ENCODE measurements at places on chromosomes 5 and 9. TPM values are rescaled to one million over a fixed set of nuclear protein-coding genes. Genes with fewer than 3 reads are reported as not detected.
A peak's percentile ranks its signal among the peaks of the same experiment; 100 is the strongest.

The BHMT gene
- not detected for polyA plus RNA-seq

DNA sequence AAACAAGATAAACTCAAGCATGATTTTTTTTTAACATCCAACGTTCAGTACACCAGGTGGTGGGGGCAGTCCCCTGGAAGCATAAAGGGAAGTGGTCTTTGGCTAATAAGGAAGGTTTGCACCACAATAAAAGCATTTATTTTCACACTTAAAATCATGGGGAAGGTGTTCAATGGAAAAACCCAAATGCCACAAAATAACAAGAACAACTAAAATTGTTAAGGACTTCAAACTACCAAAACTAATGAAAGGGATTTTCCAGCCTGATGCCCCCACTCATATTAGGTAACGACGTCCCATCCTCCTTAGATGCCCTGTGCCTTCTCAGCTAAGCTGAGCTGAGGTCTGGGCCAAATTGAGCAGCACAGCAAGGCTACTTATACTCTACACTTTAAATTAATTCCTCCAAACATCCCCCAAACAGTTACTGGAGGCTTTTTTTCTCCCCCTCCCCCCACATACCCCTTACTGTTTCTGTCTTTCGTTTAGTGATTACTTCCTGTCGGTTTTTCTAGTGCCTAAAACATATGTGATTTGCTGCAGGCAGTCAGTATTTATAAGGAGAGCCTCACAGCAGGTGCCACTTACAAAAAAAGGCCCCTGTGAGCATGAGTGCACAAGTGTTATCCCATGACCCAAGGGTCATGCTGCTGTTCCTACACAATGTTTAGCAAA, 259.7 kb upstream of the ZNF608 start:
- no peak for DNase-seq

The MED10 gene
- polyA plus RNA-seq: 38.5 TPM

- no peak for DNase-seq
Observed at GRCh38 chr5:43642428-43642827, 39.4 kb downstream of the NNT start.

The WNT8A gene
- not detected for polyA plus RNA-seq

The TMEM171 gene
- 6.0 TPM for polyA plus RNA-seq

DNA sequence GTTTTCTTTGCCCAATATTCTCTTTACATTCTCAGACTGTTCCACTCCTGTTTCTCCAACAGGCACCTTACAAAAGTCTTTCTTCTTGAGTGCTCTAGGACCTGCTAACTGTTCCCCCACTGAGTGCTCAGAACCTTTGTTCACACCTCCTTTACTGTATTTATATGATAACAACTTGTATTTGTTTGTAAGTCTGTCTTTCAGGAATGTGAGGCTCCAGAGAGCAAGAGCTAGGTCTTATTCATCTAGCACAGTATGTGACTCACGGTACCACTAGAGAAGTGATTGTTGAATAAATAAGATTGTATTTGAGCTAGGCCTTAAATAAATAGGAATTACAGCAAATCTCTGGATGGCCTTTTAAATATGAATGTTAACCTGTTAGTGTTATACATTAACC, 42.5 kb upstream of the MYOT start:
- DNase-seq: no peak

DNA sequence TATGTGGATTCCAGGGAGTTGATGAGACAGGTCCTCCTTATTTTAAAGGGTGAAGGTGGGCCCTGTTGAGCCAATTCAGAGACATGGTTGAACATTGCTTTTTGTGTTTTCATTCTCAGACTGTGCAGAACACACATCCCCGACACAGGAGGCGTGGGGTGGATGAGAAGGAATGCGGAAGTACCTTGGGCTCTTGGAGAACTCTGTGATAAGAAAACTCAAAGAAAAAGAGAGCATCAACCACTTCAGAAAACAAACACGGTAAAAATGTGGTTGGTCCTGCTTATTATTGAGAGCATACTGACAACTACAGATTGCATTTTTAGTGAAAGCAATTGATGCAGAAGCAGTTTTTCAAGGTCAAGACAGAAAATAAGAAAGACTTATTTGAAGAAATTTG, 659.8 kb downstream of the IRX1 start:
- DNase-seq: no peak

- no peak for DNase-seq
Observed at GRCh38 chr9:123927625-123928532, 2.0 kb downstream of the DENND1A start.

- DNase-seq: no peak
Observed at GRCh38 chr9:96323169-96323568, 21.2 kb upstream of the HSD17B3 start.

The PCDHB11 gene
- polyA plus RNA-seq: 0.01 TPM

The IL4 gene
- not detected for polyA plus RNA-seq

The C5orf22 gene
- polyA plus RNA-seq: 13.4 TPM

DNA sequence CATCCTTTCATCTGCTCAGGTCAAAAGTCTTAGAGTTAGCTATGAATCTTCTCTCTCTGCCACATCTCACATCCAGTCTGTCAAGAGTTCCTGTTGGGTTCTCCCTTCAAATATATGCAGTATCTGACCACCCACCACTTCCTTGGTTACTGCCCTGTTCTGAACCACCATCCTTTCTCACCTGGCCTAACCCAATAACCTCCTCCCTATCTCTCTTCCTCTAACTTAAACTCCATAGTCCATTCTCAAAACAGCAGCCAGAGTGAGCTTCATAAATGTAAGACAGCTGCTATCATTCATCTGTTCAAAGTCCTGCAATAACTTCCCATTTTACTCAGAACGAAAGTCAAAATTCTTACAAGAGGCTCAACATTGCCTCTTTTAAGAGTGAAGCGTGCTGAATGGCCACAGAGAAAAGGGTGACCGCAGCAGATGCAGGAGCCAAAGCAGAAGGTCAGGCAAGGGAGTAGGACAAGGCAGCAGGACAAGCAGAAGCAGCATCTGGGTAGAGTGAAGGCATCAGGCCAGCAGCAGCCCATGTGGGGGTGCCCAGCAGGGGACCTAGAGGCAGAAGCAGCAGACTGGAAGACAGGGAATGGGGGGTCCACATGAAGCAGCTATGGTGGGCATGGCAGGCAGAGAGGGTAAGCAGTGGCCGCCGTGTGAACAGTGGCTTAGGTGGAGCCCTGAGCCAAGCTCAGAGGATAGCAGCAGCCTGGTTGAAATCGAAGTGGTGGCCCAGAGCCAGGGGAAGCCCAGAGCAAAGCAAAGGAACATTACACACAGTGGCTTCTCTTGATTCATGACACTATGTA, 39.3 kb upstream of the CDC42SE2 start:
- no peak for DNase-seq

- no peak for DNase-seq
Observed at GRCh38 chr9:68861436-68861835, 152.5 kb downstream of the PRKACG start.

DNA sequence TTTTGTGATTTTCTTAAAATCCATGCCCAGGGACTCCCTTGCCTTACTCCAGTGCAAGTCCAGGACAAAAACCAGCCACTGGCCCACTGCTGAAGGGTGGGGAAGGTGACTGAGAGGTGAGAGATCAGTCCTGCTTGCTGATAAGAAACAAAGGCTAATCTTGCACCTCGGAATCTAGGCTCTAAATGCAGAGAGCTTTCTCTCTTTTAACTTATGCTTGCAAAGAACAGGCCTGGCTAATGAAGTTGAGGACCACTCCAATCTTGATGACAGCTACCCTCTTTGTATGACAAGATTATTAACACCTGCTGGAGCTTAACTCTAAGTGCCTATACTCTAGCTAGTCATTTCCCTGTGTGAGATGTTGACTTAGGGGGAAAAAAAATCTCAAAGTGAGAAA, 8.8 kb downstream of the TLE1 start:
- DNase-seq: no peak

- DNase-seq: no peak
Observed at GRCh38 chr5:60177596-60177995, 284.1 kb upstream of the PDE4D start.

DNA sequence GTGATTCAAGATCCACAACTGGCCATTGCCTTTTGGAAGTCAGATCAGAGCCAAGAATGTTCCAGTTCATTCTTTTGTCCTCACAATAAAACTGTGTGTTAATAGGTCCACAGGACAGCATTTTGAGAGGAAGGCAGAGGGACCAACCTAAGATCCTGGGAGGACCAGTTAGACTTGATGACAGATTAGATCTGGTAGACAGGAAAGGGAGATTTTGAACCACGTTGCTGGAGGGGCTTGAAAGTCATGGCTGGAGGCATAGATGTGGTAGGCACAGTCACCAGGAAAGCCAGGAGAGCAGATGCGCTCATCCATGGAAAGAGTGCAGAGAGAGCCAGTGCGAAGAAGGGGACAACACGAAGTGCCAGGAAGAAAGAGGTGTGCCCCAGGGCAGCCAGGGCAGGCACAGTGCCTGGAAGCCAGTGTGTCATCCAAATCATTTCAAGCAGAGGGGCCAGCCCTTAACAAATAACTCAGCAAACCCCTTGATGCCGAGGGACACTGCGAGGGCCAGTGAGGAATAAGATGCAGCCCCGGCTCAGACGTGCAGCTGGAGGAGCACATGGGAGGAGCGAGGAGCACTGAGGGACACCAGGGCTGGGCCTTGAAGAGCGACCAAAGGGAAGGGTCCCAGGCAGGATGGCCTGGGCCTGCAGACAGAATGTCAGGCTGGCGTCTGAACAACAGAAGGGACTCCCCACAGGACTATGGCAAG, 12.8 kb upstream of the SLC2A8 start:
- no peak for DNase-seq

- DNase-seq: no peak
Observed at GRCh38 chr5:168039566-168040248, 251.7 kb upstream of the WWC1 start.

DNA sequence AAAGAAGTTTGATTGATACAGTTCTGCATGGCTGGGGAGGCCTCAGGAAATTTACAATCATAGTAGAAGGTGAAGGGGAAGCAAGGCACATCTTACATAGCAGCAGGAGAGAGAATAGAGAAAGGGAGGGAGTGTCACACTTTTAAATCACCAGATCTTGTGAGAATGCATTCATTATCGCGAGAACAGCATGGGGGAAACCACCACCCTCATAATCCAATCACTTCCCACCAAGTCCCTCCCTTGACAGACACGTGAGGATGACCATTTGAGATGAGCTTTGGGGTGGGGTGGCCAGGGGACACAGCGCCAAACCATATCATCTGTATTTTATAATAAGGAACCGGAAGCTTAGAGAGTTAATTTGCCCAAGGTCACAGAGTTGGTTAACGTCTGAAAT, 13.7 kb upstream of the FOCAD start:
- DNase-seq: no peak

- no peak for DNase-seq
Observed at GRCh38 chr5:151153300-151153699, 4.3 kb downstream of the ANXA6 start.

GRCh38 chr9:93903886-93904648, 51.1 kb downstream of the BARX1 start:
- no peak for DNase-seq

The LMX1B gene
- polyA plus RNA-seq: 5.3 TPM

DNA sequence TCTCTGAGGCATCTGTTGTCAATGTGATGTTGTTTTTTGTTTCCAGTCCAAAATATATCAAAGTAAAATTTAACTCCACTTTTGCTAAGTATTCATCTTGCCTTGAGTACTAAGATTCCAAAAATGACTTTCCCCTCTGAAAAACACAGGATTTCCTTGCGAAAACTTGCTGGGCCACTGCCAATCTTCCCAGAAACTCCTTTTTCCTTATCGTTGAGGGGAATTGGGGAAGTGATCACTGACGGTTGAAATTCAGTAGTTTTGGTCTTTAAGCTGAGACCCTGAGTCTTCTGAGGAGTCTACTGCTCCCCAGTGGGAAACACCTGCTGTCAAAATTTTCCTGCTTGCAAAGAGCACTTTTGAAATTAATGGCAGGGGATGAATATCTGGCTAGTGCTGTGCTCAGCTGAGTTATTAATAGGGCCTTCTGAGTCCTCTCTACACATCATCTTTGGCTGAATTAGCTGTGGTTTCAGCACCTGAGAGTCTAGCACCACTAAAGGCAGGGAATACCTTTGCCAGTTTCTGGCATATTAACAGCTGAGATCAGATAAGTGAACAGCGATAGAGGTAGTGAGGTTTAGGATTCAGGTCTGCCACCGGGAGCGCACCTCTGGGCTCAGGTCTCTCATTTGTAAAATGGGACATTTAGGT, 18.0 kb downstream of the TLR4 start:
- DNase-seq: no peak

The ABO gene
- polyA plus RNA-seq: 0.01 TPM

DNA sequence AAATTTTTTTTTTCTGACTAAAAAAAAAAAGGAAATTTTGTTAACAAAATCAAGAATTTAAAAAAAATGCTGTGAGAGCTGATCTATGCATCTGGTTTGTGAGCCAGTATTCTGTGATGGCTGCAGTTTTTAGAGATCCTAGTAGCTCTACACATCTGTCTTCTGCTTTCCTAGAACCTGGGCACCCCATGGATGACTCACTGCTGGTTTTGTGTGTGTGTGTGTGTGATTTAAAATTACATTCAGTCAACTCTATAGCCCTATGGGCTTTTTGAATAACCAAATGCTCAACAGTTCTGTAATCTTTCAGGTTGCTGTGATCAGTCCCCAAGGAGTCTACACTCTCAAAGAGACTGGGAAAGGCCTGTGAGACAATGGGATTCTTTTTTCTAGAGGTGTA, 2.5 kb upstream of the PSMD5 start:
- DNase-seq: no peak

DNA sequence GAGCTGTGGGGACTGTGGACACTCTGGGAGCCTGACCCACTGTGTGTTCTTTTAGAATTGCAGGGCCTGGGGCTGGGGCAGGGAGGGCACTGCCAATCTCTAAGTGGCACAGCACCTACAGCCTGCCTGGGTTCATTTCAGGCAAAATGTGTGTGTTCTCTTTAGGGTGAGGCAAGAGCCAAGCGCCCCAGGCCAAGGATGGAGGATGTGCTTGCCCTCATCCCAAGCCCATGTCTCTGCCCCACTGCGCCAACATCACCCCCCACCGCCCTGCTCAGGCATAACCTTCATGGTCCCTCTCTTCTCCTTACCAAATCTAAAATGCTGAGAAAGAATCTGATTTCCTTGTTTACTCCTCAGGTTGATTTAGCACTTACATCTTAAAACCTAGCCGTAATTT, 304.4 kb downstream of the RAB3C start:
- no peak for DNase-seq

DNA sequence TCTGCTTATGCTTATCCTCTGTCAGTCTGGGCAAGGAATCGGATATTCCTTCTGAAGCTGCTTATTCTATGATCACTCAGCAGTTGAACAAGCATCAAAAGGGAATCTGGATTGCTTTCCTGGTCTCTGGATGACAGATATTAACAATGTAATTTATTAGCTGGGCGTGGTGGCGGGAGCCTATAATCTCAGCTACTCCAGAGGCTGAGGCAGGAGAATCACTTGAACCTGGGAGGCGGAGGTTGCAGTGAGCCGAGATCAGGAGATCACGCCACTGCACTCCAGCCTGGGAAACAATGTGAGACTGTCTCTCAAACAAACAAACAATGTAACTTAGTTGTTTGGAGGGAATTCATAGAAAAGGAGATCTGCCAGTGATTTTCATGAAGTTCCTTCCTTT, 45.4 kb downstream of the DMRT1 start:
- DNase-seq: no peak

GRCh38 chr5:148620696-148621095, 33.6 kb downstream of the HTR4 start:
- peak; percentile 19 for DNase-seq

DNA sequence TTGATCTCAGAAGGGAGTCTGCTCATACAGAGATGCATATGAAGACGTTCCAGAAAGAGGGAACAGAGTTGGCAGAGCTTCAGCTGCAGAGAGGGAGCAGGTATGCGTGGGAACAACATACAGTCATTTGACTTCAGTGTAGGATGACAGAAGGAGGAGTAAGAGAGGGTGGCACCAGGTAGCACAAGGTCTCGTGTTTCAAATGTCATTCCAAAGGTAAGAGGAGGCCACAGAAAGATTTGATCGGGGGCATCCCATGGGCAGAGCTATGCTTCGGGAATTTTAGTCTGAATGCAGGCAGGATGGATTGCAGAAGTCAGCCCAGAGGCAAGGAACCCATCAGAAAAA, 367.1 kb downstream of the CDK5RAP2 start:
- DNase-seq: no peak
